ENCODE measurements at places on chromosomes 16 and 17.

GRCh38 chr17:78805301-78805700 lies 23.2 kb upstream of the CYTH1 start:
- no peak for DNase-seq

- no peak for DNase-seq
Observed at GRCh38 chr16:57600952-57601580, 27.4 kb upstream of the ADGRG1 start.

- DNase-seq: no peak
Observed at GRCh38 chr17:48854774-48855476, 24.1 kb downstream of the CALCOCO2 start.

DNA sequence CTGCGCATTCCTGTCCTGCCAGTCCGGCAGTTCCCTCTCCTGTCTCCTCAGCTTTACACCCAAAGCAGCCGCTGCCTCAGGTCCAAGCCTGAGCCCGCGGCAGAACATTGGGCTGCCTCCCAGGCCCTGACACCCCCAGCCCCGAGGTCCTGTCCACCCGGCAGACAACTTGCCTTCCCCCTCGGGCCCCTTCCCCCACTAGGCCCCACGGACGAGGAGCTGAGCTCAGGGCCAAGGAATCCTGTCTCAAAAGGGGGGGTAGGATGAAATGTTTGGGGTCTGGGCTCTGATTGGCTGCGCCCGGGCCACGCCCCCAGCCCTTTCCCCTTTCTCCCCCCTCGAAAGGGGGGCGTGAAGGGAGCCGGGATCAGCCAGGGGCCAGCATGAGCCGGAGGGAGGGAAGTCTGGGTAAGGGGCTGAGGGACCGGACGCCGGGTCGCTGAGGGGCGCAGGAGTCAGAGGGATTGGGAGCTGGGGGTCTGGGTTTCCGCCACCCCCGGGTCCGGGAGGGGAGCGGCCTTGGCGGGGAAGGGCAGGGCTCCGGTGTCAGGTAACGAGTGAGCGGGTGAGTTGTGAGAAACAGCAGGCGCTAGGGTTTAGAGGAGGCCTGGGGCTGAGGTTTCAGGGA lies at the start of gene CTF1:
CTF1 (plus strand) TSS at position 354 of the 628 bp plus-strand sequence; CDS start at position 384, 30 bp downstream.
- DNase-seq: no peak

DNA sequence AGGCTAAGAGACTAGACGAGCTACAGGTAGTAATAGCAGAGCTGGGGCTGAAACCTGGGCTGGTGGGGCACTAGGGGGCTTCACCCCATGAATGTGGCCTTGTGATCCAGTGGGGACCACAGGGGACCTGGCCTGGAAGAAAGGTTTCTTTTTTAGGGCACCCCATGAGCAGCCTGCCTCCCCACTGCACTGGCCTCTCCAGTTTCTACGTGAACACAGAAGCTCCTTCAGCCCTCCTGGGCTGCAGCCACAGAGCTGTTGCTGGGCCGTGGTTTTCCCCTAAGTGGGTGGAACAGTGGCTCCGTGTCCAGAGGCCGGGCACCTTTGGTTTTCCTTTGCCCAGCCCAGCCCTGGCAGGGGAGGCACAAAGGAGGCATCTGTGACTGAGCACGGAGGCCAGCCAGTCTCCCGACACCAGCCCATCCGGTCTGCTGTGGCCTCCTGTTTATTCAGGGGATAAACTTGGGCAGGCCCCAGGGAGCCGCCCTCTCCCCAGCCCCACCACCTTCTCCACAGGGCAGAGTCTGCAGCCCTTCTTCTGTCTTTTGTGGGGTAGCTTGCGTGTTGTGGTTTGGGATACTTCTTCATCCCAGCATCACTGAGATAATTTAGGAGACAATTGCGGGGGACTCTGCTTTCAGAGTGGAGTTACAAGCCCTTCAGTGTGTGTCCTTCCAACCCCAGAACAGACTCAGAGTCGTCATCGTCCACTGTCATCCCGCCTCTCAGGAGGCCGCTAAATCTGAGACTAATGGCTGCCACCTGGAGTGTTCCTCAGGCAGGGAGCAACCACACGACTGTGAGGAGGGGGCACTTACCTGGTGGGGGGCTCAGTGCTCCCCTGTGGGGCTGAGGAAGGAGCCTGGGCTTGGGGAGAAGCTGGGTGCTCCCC lies 85.3 kb downstream of the RAB11FIP4 start:
- no peak for DNase-seq

DNA sequence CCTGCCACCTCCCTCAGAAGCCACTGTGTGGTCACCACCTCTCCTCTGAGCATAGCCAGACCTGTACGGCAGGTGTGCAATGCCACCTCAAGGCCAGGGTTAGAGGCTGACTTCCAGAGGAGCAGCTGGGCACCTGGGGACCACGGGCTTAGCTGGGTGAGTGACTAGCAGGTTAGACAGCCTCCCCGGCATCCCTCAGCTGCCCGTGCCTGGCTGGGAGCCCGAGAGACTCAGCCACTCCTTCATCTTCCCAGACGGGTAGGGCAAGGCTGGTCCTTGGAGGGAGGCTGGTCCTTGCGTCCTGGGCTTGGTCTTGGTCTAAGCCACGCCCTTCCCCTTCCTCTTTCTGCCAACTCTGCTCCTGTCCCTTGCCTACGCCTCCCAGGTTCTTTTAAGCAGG lies 7.8 kb downstream of the CRHR1 start:
- no peak for DNase-seq

GRCh38 chr17:4658478-4659305 lies 17.2 kb upstream of the ALOX15 start:
- no peak for DNase-seq

DNA sequence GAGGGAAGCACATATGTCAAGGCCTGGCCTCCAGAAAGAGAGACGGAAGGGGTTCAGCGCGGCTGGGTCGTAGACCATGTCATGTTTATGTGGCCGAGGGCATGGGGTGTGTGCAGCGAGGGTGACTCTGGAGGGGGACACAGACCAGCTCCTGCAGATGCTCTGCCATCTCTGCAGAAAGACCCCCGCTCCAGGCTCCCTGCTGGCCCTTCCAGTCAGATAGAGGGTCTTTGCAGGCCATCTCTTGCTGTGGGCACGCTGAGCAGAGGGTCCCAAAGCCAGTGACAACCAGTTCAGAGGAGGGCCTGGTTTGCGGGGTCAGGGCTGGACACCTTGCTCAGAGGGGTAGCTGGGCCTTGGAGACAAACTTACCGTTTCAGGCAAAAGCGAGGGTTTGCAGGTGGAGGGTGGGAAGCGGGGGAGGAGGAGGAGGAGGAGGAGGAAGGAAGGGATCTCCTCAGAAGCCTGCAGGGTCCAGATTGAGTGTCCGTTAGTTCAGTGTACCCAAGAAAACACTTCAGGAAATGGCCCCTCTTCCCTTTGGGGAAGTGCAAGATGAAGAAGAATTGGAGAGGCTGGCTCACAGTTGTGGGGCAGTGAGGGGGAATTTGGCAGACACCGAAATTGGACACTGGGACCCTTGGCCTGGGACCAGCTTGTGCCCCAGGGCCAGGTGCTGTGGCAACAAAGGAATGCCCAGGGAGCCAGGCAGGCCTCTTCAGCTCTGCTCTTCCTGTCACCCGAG lies 102.8 kb downstream of the CMIP start:
- no peak for DNase-seq

Data from iPS DF 6.9 (cell line).